ENCODE measurements at places on chromosomes 3 and 15. TPM values are rescaled to one million over a fixed set of nuclear protein-coding genes. Genes with fewer than 3 reads are reported as not detected.

GRCh38 chr3:19256313-19256712 lies 108.0 kb downstream of the KCNH8 start:
- DNase-seq = no peak

MAGI1 gene
- 14.9 TPM for polyA plus RNA-seq

DNA sequence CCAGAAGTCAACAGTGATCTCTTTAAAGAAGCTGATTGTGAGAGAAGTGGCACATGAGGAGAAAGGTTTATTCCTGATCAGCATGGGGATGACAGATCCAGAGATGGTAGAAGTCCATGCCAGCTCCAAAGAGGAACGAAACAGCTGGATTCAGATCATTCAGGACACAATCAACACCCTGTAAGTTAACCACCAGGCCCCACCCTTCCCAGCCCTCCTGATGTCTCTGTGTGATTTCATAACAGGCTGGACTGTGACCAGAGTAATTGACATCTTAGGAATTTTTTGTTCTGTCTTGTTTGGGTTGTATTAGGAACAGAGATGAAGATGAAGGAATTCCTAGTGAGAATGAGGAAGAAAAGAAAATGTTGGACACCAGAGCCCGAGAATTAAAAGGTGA lies 67.7 kb downstream of the KLHL25 start:
- DNase-seq = no peak

- DNase-seq = no peak
These were observed 50.3 kb downstream of the ABTB1 start for GRCh38 chr3:127723011-127723567.

DNA sequence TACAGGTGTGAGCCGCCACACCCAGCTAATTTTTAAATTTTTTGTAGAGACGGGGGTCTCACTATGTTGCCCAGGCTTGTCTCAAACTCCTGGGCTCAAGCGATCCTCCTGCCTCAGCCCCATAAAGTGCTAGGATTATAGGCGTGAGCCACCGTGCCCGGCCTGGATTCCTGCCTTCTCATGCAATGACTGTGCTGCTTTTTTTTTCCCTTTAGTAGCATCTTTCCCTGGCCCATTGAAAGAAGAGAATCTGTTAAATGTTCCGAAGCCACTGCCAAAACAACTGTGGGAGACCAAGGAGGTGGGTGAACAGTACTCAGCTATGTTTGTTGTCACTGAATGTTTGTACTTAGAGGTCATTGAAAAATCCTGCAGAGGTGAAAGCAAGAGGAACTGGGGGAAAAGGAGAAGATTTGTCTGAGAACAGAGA lies 88.0 kb downstream of the CRTC3 start:
- no peak for DNase-seq
